ENCODE measurements at places on chromosomes 11 and 22. TPM values are rescaled to one million over a fixed set of nuclear protein-coding genes. Genes with fewer than 3 reads are reported as not detected.

The HBE1 gene
- not detected for total RNA-seq

The APOA5 gene
- total RNA-seq = not detected

The RAB36 gene
- total RNA-seq = 8.9 TPM

The CDC42EP1 gene
- 69.5 TPM for total RNA-seq

The PLEKHA7 gene
- total RNA-seq = 0.71 TPM

The KIAA1671 gene
- 1.2 TPM for total RNA-seq

The C22orf42 gene
- not detected for total RNA-seq

The TRIM51 gene
- total RNA-seq = not detected

The CCDC157 gene
- total RNA-seq = 6.3 TPM

The ART5 gene
- total RNA-seq = not detected

The MOV10L1 gene
- total RNA-seq = 0.89 TPM

The LINC01488 gene
- total RNA-seq = not detected

The DTX4 gene
- 0.58 TPM for total RNA-seq

The CHRM1 gene
- total RNA-seq = not detected

The HSPA8 gene
- total RNA-seq = 1,843 TPM

The EED gene
- total RNA-seq = 11.0 TPM

The OR52H1 gene
- total RNA-seq = not detected

The RBMXL2 gene
- not detected for total RNA-seq

The SAA4 gene
- total RNA-seq = not detected

The PRR14L gene
- 10.6 TPM for total RNA-seq

The CABP2 gene
- not detected for total RNA-seq

The MMP12 gene
- not detected for total RNA-seq

The OLFML1 gene
- total RNA-seq = not detected

The C22orf31 gene
- not detected for total RNA-seq

The PIWIL4 gene
- under 0.01 TPM for total RNA-seq
